Esophagus mucosa (tissue), 1 donor: ENCODE measurements at places on chromosomes 2 and 18. TPM values are rescaled to one million over a fixed set of nuclear protein-coding genes. Genes with fewer than 3 reads are reported as not detected.

DNA sequence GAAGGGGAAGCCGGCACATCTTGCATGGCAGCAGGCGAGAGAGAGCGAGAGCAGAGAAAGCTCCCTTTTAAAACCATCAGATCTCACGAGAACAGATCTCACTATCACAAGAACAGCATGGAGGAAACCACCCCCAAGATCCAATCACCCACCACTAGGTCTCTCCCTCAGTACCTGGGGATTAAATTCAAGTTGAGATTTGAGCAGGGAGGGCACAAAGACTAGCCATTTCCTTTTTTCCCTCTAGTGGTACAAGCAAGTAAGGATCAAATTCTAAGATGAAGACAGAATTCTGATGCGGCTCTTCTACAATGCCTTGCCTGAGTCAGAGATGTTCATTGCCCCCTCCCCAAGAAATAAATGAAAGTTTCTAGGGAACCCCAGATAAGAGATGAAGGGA lies 45.6 kb upstream of the ANKRD44 start:
- no peak for ATAC-seq

GRCh38 chr2:17255071-17255470 lies 263.2 kb downstream of the RAD51AP2 start:
- no peak for ATAC-seq

Gene UNC80
- 0.04 TPM for total RNA-seq

Gene REG1A
- not detected for total RNA-seq
